ENCODE measurements at places on chromosomes 6 and 20. TPM values are rescaled to one million over a fixed set of nuclear protein-coding genes. Genes with fewer than 3 reads are reported as not detected.

The MUC21 gene
- not detected for total RNA-seq

The SLC22A7 gene
- not detected for total RNA-seq

The SLPI gene
- 458 TPM for total RNA-seq

The IL20RA gene
- total RNA-seq, result 4.3 TPM

The SMOC2 gene
- 0.14 TPM for total RNA-seq

The KIF25 gene
- not detected for total RNA-seq

The UNC5CL gene
- total RNA-seq, result 0.14 TPM

The MRPS26 gene
- 46.5 TPM for total RNA-seq

The SNAI1 gene
- total RNA-seq, result not detected

The SLC13A3 gene
- 3.3 TPM for total RNA-seq

The HSPA1L gene
- 1.1 TPM for total RNA-seq

The FAM209B gene
- total RNA-seq, result not detected

The POLR3F gene
- 11.6 TPM for total RNA-seq

The PLTP gene
- 117 TPM for total RNA-seq

The INSM1 gene
- not detected for total RNA-seq

The CDSN gene
- 10.9 TPM for total RNA-seq
